ENCODE measurements at places on chromosomes 6 and 20. TPM values are rescaled to one million over a fixed set of nuclear protein-coding genes. Genes with fewer than 3 reads are reported as not detected.

Gene SLC13A3
- total RNA-seq = 2.7 TPM

Gene NKAIN4
- 0.18 TPM for total RNA-seq

Gene SLC22A16
- not detected for total RNA-seq

Gene FILIP1
- total RNA-seq = 0.14 TPM

Gene C4A
- 11.3 TPM for total RNA-seq

Gene FLRT3
- total RNA-seq = 8.7 TPM

Gene TJAP1
- total RNA-seq = 9.3 TPM

Measured in smooth muscle cell of bladder (primary cell).